ENCODE measurements at places on chromosomes 1 and 21.

DNA sequence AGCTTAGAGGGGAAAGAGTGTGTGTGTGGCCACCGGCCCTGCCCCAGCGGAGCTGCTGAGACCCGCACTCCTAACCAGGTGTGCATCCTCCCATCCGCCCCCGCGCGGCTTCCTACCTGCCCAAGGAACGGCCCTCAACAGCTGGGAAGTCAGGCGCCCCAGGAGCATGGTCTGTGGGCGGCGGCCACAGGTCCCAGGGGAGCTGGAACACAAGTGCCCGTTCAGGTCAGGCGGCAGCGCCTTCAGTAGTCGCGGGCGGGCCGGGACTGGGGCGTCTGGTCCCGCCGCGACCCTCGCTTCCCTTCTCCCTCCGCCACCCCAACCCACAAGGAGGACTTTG lies 448 bp downstream of the AURKAIP1 start:
- DNase-seq = no peak

DNA sequence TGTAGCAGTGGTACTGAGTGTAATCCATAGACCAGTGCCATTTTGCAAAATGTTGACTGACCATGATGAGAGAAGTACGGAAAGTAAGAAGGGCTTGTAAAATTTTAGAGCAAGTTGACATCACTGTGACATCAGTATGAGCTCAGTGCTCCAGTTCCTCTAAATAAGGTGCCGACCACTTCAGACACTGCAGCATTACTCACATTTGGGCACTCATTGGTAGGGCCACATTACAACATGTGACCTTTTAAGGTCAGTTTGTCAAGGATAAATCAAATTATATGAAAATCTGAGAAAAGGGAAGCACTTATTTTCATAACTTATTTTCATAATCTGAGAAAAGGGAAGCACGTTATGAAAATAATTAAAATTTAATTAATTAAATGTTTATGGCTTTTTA lies 128.0 kb upstream of the ERG start:
- no peak for DNase-seq

DNA sequence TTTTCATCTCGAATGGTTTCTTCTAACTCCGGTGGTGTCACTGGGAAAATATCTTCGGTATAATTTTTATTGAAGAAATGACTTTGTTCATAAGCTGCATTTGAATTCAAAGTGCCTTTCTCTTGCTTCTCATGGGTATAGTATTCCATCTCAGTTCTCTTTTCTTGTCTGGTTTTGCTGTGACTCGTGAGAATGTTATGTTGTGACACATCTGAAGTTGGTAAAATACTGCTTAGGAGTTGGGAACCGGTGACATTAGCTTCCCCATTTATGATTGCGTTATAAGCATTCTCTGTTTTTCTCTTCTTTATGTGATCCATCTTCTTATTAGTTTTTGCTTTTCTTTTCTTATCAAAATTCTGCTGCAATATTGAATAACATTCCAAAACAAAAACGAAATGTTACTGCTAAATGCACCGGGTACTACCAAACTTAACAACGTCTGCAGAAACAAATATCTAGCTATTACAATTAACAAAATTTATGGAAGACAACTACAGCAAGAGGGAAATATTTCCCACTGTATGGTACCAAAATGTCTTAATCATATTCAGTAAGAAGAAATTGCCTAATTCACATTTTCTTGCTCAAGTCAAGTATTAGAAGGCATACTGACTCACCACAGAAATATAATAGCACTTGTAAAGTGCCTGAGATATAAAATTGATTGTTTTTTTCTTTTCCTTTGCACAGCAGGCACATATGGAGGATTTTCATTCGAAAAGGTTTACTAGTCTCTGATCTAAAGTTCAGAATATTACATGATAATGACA lies 15.5 kb downstream of the LRIF1 start:
- DNase-seq = no peak

DNA sequence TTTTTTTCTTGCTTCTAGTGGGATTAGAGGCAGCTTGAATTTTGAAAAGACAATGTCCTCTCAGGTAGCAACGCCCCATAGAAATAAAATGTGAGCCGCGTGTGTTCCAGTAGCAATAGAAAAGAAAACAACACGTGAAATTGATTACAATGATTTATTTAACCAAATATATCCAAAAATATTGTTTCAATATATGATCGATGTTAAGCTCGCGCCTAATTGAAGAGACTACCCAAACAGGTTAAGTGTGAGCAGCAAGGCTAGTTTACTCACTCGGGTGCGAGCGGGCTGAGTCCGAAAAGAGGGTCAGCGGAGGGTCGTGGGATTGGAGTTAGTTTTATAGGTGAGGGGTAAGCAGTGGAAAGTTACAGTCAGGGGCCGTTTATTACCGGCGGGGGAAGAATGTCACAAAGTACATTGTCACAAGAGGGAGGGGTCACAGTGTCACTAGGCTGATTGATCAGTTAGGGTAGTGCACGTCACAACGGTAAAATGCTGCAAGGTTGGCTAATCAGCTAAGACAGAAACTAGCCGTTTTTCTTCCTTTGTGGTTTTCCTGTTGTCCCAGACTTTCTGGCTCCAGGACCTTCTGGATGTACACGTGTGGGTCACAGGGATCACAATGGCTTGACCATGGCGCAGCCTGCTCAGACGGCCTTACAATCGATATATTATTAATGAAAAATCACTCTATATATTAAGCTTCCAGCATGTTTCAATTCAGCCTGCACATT lies 697 bp upstream of the ZNF670 start:
- no peak for DNase-seq

- DNase-seq = no peak
Observed at GRCh38 chr1:38579056-38579455, 280.5 kb downstream of the RRAGC start.

- DNase-seq = no peak
Observed at GRCh38 chr1:155008015-155008941, 5.7 kb downstream of the ZBTB7B start.

- DNase-seq = no peak
Observed at GRCh38 chr1:190172651-190173430, 304.8 kb downstream of the BRINP3 start.

DNA sequence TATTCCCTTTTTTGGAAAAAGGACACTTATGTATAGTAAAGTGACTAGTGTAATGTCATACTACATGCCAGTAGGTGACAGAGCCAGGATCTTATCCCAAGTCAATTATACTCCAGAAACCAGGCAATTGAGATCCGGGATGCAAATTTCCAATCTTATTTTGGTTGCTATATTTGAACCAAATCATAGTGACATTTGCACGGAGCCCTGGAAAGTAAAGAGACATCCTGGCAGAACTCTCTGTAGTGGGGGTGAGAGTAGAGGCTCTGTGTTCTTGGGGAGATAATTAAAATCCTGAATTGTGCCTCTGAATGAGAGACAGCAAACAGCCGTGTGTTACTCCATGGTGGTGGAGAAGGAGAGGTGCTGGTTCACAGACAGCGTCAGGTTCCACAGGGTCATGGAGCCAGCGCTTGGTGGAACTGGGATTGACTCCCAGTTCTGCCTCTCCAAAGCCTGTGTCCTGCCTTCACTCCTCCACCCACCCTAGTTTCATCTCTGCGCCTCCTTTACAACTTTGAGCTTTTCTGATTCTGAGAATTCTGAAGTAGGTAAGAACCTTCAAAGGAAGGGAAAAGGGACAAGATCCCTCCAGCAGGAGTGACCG lies 432.3 kb downstream of the PTPRU start:
- DNase-seq = no peak

DNA sequence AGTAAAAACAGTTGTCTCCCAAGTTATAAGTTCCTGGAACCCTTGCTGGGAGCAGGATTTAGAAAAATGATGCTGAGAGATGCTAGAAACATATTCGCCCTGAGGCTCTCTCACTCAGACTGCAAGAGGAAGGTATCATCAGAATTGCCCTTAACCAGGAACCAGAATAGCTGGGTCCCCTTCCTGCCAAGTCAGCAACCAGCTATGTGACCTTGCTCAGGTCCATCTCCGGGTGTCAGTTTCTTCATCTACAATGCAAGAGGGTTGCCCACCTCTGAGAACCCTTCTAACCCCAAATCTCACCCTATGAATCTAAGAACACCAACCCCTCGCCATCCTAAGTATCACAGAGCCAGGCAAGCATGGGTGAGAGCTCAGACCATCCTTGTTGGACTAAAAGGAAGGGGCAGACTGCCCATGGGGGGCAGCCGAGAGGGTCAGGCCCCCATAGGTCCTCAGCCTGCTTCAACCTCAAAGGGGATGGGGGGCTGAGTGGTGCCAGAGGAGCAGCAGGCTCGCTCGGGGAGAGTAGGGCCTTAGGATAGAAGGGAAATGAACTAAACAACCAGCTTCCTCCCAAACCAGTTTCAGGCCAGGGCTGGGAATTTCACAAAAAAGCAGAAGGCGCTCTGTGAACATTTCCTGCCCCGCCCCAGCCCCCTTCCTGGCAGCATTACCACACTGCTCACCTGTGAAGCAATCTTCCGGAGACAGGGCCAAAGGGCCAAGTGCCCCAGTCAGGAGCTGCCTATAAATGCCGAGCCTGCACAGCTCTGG lies 390 bp upstream of the S100A9 start:
- DNase-seq = no peak

DNA sequence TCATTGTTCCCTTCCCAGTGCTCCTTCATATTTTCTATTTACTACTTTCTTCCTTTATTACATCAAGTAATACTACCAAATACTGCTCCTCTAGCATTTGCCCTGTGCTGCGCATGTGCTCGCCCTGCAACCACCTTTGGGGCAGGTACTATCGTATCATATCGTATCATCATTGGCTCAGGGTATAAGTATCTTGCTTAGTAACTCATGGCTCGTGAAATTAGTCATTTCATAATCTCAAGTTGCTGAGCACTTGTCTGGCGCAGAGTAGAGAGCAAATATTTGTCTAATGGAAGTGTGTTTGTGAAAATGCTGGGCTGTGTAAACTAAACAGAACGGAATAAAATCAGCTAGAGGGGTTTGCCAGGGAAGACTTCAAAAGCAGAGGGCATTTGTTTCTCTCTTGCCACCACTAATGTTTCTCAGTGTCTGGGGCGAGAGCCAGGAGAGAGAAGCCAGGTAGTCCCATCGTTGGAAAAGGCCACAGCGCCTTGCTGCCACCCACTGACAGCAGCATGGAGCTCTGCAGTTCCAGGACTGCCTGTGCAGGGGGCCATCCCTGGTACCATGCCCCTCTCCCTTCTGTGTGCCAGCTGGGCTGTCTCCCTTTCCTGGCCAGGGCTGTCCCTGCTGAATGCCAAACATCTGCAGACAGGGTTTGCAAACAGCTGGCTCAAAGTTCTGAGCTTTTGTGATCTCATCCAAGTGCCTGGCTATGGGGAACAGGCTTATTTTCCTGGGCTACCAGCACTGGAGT lies 20.0 kb upstream of the CPT2 start:
- DNase-seq = no peak

- no peak for DNase-seq
Observed at GRCh38 chr1:59427155-59427554, 130.3 kb downstream of the FGGY start.

DNA sequence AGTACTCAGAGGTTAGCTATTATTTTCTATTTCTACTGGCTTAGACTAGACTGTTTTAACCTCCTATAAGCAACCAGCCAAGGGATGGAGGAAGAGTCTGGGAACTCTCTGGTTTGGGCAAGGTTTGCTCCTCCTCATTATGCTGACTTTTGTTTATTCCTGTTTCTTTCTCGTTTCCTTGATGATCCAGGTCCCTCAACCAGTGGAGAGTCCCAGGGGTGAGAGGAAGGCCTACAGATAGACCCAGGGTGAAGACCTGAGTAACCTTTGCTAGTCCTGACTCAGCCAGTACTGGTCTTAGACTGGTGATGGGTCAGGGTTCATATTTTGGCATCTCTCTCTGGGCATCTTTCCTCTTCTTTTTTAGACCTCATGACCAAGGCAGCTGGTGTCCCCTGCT lies 5.4 kb downstream of the TUFT1 start:
- no peak for DNase-seq

GRCh38 chr1:167022384-167022783 lies 33.3 kb downstream of the MAEL start:
- no peak for DNase-seq

DNA sequence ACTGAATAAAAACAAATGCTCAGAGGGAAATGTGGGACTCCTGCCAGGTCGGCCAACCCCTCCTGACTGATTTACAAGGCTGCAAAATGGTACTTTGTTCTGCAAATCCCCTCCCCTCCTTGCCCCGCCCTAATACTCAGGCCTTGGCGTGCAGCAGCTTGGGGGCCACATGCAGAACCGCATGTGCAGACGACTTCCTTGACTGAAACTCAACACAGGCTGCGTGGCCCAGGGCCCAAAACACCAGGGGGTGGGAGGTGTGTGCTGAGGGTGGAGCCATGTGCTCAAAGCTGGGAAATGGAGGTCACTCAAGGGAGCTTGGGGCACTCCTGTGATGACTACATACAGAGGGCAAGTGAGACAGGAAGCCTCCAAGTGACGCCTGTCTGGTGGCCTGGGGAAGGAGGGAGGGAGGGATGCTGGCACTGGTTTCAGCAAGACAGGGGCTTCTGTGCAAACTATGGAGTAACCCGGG lies 87.2 kb downstream of the MRPL37 start:
- no peak for DNase-seq

GRCh38 chr21:37670883-37671282 lies 245.4 kb downstream of the KCNJ6 start:
- DNase-seq = no peak

DNA sequence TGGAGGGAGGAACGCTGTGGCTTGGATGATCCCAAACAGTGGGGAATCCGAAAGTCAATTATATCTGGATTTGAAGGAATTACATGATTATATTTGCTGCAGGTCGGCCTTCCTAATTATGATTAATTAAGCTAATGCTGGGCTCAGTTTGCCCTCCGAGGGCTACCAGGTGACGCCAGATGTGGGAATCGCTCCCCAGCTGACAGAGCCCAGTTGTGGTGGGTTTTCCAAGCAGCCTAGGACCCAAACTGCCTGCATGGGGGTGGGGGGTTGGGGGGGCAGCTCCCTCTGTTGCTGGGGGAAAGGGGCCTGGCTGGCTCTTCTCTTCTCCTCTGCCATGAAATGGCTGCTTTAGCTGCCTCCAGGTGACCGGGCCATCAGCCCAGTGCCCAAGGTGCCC lies 147.6 kb upstream of the C1orf174 start:
- DNase-seq = no peak

DNA sequence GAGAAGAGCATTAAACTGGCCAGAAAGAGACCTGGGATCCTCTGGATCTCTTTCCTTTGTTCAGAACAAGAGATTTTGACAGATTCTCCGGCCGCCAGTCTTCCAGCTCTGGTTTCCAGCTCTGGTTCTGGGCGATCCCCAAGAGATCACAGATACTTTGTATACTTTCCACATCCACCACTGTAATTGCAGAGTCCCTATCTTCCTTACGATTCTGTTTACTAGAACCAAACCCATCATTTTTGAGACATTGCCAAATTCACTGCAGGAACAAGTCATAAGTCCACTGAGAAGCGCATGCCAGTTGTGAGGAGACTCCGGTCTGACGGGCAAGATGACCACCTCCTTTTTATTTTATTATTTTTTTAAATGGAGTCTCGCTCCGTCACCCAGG lies 505.2 kb downstream of the SMYD3 start:
- DNase-seq = no peak

GRCh38 chr1:87219626-87220025 lies 109.1 kb upstream of the LMO4 start:
- DNase-seq = no peak

DNA sequence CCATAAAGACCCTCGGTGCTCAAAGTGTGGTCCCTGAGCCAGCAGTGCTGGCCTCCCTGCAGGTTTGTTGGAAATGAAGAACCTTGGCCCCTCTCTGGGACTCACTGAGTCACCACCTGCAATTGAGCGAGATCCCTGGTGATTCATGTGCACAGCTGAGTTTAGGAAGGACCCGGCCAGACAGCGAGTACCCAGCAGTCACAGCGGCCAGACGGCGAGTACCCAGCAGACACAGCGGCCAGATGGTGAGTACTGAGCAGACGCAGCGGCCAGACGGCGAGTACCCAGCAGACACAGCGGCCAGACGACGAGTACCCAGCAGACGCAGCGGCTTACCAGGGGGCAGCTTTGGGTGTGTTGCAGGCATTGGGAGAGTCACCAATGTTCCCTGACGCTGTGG lies 123.8 kb downstream of the PRDM16 start:
- no peak for DNase-seq

Measured in left renal cortex interstitium (tissue), 4 donors.